ENCODE measurements at places on chromosomes 12 and 14. TPM values are rescaled to one million over a fixed set of nuclear protein-coding genes. Genes with fewer than 3 reads are reported as not detected.

Gene TMEM52B
- total RNA-seq, result 0.10 TPM

Gene TESPA1
- total RNA-seq, result 11.7 TPM

Gene LPCAT3
- total RNA-seq, result 85.6 TPM

Gene CAPZA3
- total RNA-seq, result not detected

Gene CIROP
- not detected for total RNA-seq

Gene CDCA3
- total RNA-seq, result 75.3 TPM

Gene C14orf180
- total RNA-seq, result not detected

Gene IRF2BPL
- 8.7 TPM for total RNA-seq

Gene RNASE1
- 2.1 TPM for total RNA-seq

Gene IL22
- not detected for total RNA-seq

Gene OASL
- total RNA-seq, result 9.2 TPM

Gene CLEC4D
- total RNA-seq, result not detected

Gene STXBP6
- 22.8 TPM for total RNA-seq

Gene RIPK3
- total RNA-seq, result not detected

Gene GUCY2C
- total RNA-seq, result not detected

Gene GPR65
- not detected for total RNA-seq

Gene C3AR1
- 1.8 TPM for total RNA-seq

Gene YBX3
- total RNA-seq, result 55.7 TPM

Gene ABCD2
- total RNA-seq, result 0.55 TPM

Gene PLEKHG7
- total RNA-seq, result not detected

Gene NFE2
- 1.2 TPM for total RNA-seq

Gene OTX2
- total RNA-seq, result not detected

Gene SMIM41
- total RNA-seq, result not detected

Gene NPAS3
- 4.2 TPM for total RNA-seq

Gene OR6C76
- not detected for total RNA-seq

Gene RNF212B
- total RNA-seq, result not detected

Gene GLI1
- 6.3 TPM for total RNA-seq

Gene SLC6A12
- total RNA-seq, result not detected

Gene TEX52
- total RNA-seq, result not detected

Gene KRT6C
- total RNA-seq, result not detected

Gene LMO3
- 2.9 TPM for total RNA-seq

Gene TIMM9
- total RNA-seq, result 61.0 TPM

Gene FNTB
- total RNA-seq, result 15.9 TPM

Gene HOXC12
- total RNA-seq, result not detected

Gene KLRC3
- 0.37 TPM for total RNA-seq

Gene UNG
- 58.0 TPM for total RNA-seq

Gene CISTR
- not detected for total RNA-seq

Gene SUPT16H
- total RNA-seq, result 88.6 TPM

Gene PLA2G1B
- total RNA-seq, result not detected

Gene ERGIC2
- 117 TPM for total RNA-seq

Gene IFNG
- total RNA-seq, result not detected

Gene VEZT
- total RNA-seq, result 71.2 TPM

Gene HPD
- total RNA-seq, result not detected

Gene PFDN5
- 462 TPM for total RNA-seq

Gene HCAR1
- not detected for total RNA-seq

Gene LAG3
- not detected for total RNA-seq

Gene DPPA3
- total RNA-seq, result not detected

Gene LRRC10
- not detected for total RNA-seq

Gene FAM181A
- total RNA-seq, result not detected

Gene ERP27
- not detected for total RNA-seq

Gene KLHDC1
- total RNA-seq, result 1.4 TPM

Gene LGR5
- total RNA-seq, result 1.2 TPM

Gene TAMALIN
- total RNA-seq, result 0.35 TPM

Gene DDX54
- total RNA-seq, result 24.4 TPM

Gene OR4E2
- not detected for total RNA-seq

Data from H4 (cell line).